ENCODE measurements at places on chromosomes 7 and 10.

- DNase-seq: no peak
Measured at GRCh38 chr7:151790830-151791620, 85.9 kb downstream of the PRKAG2 start.

- no peak for DNase-seq
Measured at GRCh38 chr7:151896086-151896485, 19.2 kb upstream of the PRKAG2 start.

- peak; percentile 43 for DNase-seq
Measured at GRCh38 chr7:49773936-49774458, 559 bp downstream of the VWC2 start.

- no peak for DNase-seq
Measured at GRCh38 chr10:68133523-68133922, 24.2 kb downstream of the MYPN start.

DNA sequence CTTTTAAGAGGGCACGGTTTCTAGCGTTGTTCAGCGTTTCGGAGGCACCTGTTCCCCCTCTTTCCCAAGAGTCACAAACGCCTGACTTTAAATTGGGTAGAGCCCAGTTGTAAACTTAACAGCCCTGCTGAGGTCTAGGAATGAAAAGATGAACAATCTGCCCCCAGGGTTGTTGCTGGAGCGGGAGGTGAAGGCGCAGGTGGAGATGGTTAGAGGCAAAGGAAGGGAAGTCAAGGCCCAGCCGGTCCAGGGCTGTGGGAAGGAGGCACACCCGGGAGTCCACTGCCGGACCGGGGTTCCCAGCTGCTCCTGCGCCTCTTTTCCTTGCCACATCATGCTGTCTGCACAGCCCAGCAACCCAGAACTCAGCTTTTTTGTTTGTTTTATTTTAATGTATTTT, 770 bp downstream of the PRXL2A start:
- DNase-seq: no peak

DNA sequence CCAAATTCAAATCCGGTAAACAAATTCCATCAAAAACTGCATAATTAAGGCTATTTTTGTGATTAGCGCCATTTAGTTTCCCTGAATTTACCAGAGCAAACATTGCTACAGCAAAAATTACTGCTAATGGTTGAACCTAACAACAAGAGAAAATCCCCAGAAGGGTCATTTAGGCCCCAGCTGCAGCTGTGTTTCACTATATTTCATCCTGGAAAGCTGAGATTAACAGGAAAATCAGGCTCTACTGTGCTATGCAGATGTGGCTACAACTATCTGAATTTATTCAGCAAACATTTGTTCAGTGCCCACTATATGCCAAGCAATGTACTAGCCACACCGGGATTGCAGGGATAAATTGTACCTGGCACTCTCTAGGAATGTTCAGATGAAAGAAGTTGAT, 104.0 kb downstream of the PON1 start:
- DNase-seq: no peak

GRCh38 chr7:31051598-31052486, at the start of gene ADCYAP1R1:
ADCYAP1R1 (plus strand) TSS chr7:31052308; CDS start chr7:31063265, 10,957 bp downstream.
- peak; percentile 36 for DNase-seq

DNA sequence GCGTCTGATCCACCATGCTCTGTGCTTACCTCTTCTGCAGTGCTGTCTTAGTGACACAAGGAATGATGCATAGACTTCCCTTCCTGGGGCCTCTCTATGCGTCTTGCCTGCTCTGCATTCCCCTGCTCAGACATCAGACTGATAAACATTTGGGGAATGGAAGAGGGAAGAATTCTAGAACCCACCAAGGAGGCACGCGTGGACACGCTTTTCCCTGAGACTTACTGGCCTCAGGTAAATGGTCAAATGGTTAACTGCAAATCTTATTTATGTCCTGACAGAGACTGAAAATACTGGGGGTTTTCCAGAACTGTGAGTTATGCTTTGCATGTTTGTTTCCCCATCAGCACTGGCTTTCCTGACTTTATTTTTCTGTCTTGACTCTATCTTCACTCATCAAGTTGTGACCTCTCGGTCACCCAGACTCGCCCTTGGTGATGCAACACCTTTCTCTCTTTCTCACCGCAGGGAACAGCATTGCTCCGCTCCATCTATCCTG, 285.9 kb upstream of the FZD8 start:
- no peak for DNase-seq

DNA sequence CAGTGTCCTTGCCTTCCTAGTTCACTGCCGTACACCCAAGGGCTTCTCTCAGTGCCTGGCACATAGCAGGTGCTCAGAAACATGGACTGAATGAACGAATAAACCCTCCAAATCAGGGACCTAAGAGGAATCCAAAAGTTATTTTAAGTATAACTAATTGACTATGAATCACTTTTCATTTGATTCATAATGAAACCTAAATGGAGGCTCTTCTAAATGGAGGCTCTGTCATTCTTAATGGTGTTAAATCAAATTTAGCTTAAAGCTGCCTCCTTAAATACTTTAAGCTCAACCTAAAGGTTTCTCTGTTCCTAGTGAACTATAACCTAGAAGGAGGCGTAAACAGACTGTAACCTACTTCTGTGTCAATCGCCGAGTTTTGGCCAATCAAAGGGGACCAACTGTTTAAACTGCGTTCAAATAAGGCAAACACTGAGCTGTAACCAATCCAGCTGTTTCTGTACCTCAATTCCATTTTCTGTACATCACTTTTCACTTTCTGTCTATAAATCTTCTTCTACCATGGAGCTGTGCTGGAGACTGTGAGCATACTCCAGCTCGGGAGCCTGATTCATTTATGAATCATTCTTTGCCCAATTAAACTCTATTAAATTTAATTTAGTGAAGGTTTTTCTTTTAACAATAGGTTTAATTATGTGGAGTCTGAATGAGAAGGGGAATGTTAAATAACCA, 11.0 kb downstream of the PYROXD2 start:
- no peak for DNase-seq

DNA sequence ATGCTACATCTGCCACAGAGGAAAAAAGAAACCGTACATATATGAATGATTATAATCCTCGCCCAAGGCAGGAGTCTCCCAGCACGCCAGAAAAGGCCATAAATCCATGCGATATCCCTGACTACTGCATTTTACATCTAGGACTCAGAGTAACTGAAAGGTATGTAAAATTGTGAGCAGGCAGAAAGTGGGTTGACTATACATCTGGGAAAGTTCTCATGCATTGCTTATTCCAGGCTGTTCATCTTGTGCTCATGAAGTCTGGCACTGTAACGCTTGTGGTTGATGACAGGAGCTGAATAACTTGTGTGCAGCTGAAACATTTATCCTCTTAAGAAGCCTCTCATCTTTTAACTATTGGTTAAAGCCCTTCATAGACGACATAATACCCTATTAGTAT, 193.4 kb upstream of the STEAP4 start:
- DNase-seq: no peak

DNA sequence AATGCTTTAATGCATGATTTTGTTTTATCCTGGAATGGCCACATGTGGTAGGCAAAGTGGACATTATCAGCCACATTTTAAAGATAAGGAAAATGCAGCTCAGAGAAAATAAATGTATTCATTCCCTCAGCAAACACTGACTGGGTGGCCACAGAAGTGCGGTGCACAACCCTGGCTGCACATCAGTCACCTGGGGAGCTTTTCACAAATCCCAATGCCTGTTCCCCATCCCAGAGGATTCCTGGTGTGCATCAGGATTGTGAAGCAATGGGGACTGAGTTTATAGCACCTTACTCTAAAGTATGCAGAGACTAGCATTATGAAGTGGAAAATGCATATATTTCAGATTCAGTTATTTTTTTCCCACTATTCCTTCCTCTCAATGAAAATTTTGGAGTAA, 193.5 kb upstream of the C7orf33 start:
- no peak for DNase-seq

DNA sequence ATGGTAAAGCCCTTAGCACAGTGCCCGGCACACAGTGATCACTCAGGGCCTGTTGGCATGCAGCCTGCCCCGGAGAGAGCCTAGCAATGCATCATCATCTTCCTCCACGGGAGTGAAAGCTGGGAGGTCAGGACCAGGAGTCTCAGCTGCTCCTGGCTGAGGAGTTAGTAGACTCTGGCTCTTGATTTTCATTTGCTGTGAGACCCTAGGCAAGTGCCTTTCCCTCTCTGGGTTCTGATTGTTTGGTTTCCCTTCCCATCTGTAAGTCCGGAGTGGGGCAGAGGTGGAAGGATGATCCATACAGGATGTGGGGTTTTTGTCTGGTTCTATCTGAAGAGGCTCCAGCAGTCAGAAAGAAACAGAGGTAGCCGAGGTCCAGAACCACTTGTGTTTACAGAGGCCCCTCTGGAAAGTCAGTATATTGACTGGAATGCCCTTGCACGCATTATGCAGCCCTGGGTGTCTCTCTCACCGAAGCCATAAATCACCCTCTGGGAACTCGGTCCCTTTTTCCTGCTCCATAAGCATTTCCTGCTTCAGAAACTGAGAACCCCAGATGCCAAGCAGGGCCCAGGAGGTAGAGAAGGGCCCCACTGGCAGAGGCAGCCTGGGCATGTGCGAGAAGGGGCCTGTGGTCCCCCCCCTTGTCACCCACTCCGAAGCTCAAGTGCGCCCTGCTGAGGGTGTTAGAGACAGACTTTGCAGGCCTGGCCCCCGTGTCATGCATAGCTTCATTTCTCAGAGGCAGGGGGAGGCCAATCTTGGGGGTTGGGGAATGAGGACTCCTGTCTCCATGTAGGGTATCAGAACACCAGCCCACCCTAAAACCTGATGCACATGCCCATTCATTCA, 8.5 kb downstream of the UNC5B start:
- no peak for DNase-seq

- no peak for DNase-seq
Measured at GRCh38 chr10:76628801-76629200, 1008.8 kb downstream of the KCNMA1 start.

GRCh38 chr10:17854044-17854652, 45.0 kb downstream of the MRC1 start:
- DNase-seq: no peak

DNA sequence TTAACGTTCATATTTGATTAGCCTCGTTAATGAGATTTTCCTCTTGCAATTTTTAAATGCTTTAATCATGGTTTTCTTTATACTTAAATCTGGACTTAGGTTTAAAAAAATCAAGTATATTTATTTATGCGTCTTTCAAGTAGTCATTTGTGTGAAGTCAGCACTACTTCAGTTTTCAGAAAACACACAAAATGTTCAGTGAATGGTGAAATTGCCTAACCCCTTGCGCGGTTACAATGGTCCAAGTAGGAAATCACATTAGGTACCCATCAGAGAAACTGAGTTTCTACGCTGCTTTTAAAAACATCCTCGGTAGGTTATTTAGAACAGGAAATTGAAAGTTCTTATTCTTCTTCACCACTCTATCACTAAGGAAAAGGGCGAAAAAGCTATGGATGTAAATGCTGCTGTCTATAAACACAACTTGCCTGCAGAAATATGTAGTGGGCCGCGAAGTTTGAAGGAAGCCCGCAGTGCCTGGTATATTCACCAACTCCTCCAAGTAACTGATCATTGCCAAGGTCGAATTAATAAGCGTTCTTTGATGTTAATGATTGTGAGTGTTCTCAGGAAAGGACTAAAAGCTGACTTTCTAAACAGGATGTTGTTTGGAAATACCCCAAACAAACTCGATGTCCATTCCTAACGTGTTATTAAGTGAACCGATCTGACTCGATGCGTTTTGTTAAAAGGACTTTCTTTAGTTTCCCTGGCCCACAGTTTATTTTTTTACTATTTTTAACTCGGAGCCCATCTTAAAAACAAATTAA, 1.0 kb downstream of the SYPL1 start:
- no peak for DNase-seq

- DNase-seq: no peak
Measured at GRCh38 chr7:36083626-36084380, 69.3 kb upstream of the EEPD1 start.

- DNase-seq: no peak
Measured at GRCh38 chr7:52771177-52771576, 264.3 kb upstream of the POM121L12 start.

DNA sequence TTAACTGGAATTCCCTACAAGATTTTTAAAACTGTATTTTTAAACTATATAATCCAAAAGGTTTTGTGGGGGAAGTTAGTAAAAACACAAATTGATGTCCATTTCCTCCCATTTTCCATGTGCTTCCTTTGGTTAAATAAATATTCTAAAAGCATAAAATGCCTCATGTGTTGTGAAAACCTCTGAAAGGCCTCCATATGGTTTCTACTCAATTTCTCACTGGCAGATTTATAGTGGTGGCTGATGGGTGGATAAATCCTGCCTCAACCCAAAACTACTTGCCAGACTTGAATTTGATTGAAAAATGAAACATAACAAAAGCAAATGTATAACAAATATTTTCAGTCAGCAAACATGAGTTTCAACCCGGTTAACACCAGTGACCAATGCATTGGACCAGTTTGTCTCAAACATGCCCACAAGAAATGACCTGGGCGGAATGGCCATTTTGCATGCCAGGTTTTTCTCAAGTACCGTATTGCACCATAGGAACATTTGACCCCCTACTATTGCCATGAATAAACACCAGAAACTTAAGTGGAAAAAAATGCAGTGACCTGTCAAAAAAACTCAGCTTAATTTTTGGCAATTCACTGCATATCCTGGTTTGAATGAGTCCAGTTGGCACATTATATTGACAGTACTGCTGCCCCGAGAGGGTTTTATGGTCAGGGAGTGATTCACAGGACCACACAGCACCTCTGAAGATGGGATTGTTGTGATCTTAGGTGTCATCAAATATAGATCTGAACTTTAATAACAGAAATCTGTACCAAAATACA, 454.6 kb upstream of the ANKRD30A start:
- no peak for DNase-seq

DNA sequence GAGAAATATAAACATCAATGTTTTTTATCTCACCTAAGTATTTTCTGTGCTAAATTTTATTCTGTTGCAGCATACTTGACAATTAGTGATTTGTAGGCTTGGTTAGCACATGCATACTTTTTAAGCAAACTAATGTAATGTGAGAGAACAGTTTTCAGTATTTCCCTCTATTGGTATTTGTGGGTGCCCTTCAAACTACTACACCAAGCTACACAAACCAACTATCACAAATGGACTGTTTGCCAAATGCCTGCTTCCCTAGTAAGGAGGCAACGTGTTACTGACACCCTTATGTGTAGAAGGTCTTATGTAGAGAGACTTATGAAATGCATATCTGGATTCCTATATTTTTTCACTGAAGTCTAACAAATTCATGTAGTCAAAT, 98.4 kb upstream of the FZD1 start:
- DNase-seq: no peak

DNA sequence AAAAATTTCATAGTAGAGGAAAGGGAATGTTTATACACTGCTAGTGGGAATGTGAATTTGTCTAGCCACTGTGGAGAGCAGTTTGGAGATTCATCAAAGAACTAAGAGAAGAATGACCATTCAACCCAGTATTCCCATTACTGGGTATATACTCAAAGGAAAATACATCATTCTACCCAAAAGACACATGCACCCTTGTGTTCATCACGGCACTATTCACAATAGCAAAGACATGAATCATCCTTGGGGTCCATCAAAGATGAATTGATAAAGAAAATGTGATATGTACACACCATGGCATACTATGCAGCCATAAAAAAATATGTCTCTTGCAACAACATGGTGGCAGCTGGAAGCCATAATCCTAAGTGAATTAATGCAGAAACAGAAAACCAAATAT, 825.7 kb downstream of the TNS3 start:
- DNase-seq: no peak

- DNase-seq: no peak
Measured at GRCh38 chr10:2572611-2573010, 494.7 kb upstream of the PFKP start.

- DNase-seq: no peak
Measured at GRCh38 chr10:18238870-18239485, 98.8 kb downstream of the CACNB2 start.

GRCh38 chr7:1040790-1041189, 3.6 kb upstream of the GPR146 start:
- DNase-seq: peak; percentile 50

- no peak for DNase-seq
Measured at GRCh38 chr7:113099284-113099919, 12.8 kb upstream of the GPR85 start.

All from C1 segment of cervical spinal cord (tissue), 14 donors.